NCI-H146 (cell line): ENCODE measurements at places on chromosomes 2 and 18.

- no peak for DNase-seq
Measured at GRCh38 chr2:229129738-229130371, 141.2 kb downstream of the PID1 start.

DNA sequence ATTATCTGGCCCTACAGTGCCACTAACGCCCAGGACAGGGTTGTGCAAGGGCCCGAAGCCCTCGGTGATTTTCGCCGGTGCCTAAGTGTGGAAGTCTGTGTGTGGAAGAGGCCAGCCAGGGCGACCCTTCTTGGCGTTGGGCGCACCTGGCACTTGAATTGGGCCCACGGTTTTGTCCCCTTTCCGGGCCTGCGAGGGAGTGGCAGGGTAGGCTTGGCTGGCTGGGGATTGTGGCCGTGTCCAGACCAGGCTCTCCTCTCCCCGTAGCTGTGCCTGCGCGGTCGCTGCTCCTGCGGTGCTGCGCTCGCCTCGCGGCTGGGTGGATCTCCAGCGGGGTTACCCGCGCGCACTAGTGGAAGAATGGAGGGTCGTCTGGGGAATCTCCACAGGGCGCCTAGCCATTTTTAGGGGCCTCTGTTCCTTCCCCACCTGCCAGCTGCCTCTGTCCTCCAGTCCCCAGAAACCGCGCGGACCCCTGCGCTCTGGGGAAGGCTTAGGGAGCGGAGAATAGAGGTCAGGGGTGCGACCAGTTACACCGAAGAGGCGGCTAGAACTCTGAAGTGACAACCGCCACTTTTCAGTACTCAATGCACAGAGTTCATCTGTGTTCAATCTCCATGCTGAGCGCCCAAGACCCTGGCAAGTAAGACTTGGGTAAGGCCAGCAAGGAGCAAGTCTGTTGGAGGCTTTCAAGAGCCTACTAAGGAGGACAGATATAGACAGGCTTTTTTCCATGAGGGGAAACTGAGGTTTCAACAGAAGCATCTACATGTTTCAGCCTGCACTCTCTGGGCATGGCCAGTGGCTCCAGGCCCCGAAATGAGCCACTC, 16.0 kb downstream of the EVX2 start:
- no peak for DNase-seq

DNA sequence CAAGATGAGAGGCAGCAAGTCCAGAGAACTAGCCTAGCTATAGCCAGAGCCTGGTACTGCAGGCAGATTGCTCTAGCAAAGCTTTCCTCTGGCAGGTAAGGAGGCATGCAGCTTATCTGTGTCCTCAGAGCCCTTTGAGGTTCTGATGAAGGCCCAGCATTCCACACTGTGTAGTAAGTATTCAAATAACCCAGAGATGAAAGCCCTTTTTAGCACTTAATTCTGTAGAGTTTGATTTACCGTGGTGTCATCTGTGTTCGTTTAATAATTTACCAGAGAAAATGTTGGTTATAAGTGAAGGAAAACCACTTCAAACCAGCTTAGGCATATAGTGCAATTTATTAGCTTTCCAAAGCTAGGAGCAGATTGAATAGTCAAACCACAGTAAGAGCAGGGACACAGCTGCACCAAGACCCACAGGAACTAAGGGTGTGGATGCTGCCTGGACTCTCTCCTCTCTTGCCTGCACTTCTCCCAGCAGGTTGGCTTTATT, 226.6 kb downstream of the BABAM2 start:
- peak; percentile 52 for DNase-seq

DNA sequence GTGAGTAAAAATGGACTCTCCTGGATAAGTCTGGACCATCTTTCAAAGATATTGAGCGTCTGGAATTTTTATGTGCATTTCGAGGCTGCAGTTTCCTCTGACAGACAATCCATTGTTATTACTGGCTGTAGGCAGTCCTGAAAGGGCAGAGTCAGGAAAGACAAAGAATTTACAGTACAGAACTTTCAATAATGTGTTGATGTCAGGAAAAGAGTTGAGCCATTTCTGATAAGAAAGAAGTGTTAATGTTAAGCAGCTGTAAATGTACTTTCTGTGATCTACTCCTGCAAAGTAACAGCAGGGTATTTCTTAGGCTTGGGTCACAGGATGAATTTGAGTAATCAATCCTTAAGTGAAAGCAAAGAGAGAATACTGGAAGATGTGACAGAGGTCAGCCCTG, 29.8 kb downstream of the TSPYL6 start:
- no peak for DNase-seq

GRCh38 chr2:232568161-232568560, 17.7 kb downstream of the EIF4E2 start:
- no peak for DNase-seq

- DNase-seq: no peak
Measured at GRCh38 chr2:187505065-187505672, 49.1 kb downstream of the TFPI start.
